ENCODE measurements at places on chromosomes 2 and 18.

DNA sequence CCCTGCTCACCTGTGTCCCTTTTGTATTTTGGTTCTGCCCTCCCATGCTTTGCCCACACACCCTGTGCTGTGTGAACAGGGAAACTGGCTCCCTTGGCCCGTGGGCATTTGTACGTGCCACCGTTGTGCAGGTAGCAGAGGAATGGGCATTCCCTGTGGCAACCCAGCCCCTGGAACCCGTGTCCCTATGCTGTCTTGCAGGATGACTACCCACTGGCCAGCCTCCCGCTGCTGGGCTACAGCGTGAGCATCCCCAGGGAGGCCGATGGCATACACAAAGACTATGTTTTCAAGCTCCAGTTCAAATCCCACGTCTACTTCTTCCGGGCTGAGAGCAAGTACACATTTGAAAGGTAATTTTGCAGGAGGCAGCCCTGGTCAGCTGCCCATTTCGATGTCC is 15.3 kb downstream of the STK25 start:
- DNase-seq: no peak

GRCh38 chr2:16629044-16629443 is 36.6 kb downstream of the CYRIA start:
- no peak for DNase-seq

DNA sequence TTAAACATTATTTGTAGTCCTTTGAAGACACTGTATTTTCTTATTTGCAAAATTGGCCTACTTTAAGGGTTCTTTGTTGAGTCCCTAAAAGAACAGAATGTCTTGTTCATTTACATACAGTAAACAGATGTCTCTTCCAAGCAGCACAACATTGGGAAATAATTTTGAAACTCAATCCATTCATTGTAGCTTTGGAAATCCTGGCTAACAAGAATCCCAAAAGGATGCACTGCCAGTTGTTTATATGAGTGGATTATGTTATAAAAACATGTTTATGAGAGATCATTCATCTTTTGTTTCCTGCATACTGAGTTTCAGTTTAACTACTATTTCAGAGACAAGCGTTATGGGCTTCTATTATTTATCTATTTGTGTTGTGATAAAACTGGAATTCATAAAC is 499.3 kb downstream of the PID1 start:
- no peak for DNase-seq

GRCh38 chr2:219335373-219335786 is 2.8 kb upstream of the RESP18 start:
- DNase-seq: no peak

GRCh38 chr18:22844190-22844589 is 88.9 kb upstream of the RBBP8 start:
- DNase-seq: no peak

GRCh38 chr2:15271941-15272542 is 289.1 kb downstream of the NBAS start:
- no peak for DNase-seq

GRCh38 chr18:48940854-48941611 is 9.7 kb downstream of the SMAD7 start:
- peak; percentile 86 for DNase-seq

GRCh38 chr2:186431306-186431705 is 54.8 kb upstream of the ZC3H15 start:
- no peak for DNase-seq

GRCh38 chr2:17076533-17076932 is 410.9 kb upstream of the CYRIA start:
- DNase-seq: no peak

DNA sequence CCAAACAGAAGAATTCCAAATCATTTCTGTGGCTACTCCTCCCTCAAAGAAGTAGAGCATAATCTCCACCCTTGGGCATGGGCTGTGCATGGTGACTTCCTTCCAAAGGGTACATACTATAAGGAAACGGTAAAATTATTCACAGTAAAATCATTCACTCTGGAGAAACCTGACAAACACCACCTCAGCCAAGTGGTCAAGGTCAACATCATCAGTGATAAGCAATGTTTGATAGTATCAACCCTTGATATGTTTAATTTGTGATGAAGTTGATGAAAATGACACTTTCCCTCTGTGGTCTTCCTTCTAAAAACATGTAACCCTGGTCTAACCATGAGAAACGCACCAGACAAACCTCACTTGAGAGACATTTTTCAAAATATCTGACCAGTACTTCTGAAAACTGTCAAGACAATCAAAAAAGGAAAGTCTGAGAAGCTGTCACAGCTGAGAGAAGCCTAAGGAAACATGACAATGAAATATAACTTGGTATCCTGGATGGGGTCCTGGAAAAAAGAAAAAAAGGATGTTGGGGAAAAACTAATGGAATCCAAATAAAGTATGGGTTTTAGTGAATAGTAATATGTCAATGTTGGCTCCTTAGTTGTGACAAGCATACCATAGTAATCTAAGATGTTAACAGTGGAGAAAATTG is 9.4 kb upstream of the TXNDC2 start:
- DNase-seq: no peak

- DNase-seq: no peak
These were observed 2.0 kb downstream of the GAREM2 start for GRCh38 chr2:26174691-26175465.

DNA sequence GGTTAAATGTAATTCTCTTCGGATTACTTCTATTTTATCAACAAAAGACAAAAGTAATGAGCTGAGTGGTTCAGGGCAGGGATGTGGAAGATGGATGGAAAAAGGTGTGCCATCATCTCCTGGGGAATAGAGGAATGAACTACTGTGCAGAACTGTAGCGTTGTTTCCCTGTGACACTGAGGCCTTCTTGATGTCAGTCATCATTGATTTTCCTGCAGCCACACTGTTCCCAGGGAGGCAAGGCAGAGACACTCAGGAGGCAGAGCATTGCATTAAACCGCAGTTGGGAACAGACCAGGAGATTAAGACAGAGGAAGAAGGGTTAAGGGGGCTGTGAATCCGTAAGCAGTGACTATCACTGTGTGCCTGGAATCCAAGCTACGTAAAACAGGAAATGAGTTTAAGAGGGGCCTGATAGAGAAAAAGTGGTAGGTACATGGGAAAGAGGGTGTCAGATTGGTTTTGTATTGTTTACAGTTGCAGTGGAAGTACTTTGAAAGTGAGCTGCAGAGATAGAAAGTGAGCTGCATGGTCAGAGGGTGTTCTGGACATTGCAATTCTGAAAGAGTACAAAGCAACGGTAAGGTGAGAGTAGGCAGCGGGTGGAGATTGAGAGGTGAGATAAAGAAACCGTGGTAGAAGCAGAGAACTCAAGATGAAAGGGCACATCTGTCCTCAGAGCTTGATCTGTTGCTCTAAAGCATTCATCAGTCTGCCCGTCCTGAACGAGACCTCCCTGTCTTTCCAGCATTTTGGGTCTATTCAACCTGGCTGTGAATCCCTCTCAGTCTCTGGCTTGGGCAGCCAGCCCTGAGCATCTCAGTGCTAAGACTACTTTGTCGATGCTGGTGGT is 793.4 kb upstream of the CELF4 start:
- DNase-seq: no peak

GRCh38 chr2:234628953-234629352 is 132.1 kb upstream of the ARL4C start:
- no peak for DNase-seq

- no peak for DNase-seq
These were observed 207.4 kb downstream of the NCKAP5 start for GRCh38 chr2:133360882-133361281.

- DNase-seq: no peak
These were observed 31.4 kb downstream of the KCTD1 start for GRCh38 chr18:26516964-26517363.

- DNase-seq: no peak
These were observed 10.9 kb downstream of the ID2 start for GRCh38 chr2:8692783-8693156.

DNA sequence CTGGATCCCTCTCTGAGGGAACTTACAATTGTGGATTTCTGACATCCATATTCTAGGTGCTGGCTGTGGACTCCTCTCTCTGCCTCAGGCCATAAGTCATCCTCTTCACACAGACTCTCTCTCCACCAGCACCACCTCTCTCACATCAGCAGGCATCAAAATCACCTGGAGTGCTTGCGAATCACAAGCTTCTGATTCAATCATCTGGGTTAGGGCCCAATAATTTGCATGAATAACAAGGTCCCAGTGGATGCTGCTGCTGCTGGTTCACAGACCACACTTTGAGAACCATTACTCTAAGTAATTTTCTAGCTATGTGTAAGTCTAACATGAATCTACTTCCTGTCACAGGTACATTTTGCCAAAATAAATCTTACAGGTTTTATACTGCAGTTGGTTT is 214.9 kb downstream of the DSEL start:
- DNase-seq: no peak

DNA sequence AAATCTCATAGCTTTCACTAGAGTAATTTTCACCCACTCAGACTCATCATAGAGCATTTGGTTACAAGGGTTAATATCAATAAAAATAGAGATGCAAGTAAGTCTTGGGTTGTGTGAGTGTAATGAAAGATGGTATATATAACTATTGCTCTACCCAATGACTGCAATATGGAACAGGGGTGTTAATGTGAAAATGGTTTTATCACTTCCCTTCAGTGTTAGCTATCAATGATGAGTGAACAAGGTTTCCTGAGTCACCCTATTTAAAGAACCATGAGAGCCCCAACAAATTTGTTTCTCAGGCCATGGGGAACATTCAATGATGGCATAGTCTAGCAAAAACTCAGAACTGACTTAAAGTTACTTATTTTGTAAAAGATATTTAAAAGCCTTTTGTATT is 1133.6 kb upstream of the ZEB2 start:
- DNase-seq: no peak

DNA sequence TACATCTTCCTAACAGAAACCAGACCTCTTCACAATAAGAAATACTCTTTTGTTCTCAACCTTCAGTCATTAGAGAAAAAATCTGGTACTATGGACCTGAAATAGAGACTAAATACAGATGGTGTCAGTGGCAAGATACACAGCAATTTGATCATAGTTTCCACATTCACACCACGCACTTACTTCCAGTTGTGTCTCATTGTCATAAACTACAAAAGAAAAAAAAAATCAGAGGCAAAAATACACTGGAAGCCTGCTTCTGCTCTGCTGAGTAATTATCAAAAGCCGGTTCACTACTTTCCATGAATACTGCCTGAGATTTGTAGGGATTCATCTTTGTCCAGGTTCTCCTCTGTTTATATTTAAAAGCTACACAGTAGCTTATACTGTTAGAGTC is 182.6 kb downstream of the PID1 start:
- DNase-seq: no peak

DNA sequence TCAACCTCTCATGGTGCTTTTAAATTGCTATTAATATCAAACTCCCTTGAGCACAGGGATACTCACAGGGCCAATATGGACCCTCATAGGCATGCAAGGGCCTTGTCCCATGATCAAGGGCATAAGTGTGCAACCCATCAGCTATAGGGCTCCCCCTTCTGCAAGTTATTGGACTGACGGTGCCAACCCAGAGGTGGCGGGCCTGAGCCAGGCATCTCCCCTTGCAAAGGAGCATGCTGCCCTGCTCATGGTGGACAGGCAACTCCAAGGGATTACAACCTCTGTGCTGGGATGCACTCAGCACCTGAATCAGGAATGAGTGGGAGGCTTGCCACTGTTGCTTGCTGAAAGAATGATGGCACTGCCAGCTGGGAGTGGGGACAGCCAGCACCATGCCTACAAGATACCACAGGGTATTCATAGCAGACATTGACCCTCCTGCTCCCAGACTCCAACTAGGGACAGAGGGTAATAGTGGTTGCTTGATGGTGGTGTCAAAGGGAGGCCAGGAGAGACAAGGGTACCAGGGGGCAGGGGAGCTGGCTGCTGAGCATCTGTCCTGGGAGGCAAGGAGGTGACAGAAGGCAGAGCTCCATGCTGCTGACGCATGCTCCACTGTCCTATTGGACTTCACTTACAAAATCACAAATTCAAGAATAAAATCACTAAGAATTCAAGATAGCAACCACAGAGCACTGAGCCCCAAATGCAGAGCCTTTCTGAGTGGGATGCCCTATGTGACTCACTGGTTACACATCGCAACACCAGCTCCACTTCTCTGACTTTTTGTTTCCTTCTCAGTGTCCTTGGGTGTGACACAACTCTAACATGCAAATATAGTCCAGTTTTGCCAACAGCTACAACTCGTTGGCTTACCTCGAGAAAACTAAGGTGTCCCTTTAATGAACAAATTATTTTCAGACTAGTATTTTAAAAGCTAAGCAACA is 157.1 kb upstream of the CCDC150 start:
- DNase-seq: no peak

DNA sequence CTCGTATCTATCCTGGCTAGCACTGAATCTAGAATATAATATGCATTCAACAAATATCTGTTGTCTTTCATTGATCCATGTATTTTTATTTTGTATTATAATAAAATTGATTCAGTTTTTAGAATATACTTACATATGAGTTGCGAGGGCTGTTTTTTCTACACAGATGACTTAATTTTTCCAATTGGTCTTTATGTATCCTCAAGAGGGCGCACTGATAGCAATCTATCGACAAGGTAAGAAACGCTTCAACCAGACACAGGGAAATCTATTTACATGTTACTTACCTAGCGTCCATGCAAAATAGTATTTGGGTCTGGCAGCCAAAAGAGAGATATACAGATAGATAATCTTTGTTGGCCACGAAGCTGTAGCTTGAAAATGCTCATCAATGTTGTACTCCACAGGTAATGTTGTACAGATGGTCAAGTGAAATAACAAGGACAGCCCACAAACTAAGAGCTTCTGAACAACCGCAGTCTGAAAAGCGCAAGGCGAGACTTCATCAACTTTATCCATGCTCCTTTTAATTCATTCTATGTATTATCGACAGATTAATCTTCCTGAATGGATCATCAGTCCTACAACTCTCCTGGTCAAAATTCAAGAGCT is 35.5 kb upstream of the KIDINS220 start:
- DNase-seq: no peak

GRCh38 chr2:133492719-133493380 is 75.4 kb downstream of the NCKAP5 start:
- no peak for DNase-seq

DNA sequence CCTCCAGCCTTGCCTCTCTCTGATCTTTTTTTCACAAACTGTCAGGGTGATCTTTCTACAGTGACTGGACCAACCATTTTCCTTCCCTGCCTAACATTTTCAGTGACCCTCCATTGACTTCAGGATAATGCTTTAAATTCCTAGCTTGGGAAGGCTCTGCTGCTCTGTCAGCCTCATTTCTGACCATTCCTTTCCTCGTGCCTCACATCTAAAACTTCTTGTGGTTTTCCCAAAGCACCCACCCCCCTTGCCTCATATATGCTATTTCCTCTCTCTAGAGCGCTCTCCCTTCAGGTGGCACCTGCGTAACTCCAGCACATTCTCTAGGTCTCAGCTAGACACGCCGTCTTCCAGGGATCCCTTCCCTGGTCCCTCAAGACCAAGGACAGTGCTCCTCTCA is 37.2 kb downstream of the DRC1 start:
- no peak for DNase-seq

DNA sequence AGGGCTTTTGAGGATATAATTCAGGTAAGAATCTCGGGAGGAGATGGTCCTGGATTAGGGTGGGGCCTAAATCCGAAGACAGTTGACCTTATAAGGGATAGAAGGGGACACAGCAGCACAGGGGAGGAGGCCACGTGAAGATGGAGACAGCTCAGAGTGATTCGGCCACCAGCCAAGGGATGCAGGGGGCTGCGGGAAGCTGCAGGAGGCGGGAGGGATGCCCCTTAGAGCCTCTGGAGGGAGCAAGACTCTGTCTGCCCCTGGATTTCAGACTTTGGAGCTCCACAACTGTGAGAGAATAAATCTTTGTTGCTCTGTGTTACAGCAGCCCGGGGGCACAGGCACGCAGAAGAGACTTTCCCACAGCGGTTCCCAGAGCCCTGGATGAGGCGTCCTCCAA is 143.7 kb downstream of the ASB1 start:
- DNase-seq: no peak

All from T-helper 9 cell (primary cell).